ENCODE measurements at places on chromosomes 13 and 19.
A peak's percentile ranks its signal among the peaks of the same experiment; 100 is the strongest.

DNA sequence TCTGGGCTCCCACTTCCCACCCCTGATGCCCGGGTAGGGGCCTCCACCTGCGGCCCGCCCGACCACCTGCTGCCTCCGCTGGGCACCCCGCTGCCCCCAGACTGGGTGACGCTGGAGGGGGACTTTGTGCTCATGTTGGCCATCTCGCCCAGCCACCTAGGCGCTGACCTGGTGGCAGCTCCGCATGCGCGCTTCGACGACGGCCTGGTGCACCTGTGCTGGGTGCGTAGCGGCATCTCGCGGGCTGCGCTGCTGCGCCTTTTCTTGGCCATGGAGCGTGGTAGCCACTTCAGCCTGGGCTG, 7.9 kb downstream of the DBP start:
- no peak for DNase-seq

GRCh38 chr13:37488726-37489125, 109.8 kb downstream of the POSTN start:
- no peak for DNase-seq

DNA sequence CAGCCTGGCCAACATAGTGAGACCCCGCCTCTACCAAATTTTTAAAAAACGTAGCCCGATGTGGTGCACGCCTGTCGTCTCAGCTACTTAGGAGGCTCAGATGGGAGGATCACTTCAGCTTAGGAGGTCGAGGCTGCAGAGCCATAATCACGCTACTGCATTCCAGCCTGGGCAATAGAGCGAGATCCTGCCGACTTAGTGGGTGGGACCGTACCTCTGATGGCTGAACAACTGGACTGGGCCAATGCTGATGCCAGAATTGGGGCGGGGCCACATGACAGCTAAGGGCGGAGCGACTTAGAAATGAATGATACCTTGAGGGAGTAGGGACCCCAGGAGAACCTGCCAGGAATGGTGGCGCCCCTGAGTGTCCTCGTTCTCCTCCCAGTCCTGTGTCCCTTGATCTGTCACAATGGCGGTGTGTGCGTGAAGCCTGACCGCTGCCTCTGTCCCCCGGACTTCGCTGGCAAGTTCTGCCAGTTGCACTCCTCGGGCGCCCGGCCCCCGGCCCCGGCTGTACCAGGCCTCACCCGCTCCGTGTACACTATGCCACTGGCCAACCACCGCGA, 3.6 kb downstream of the LTBP4 start:
- DNase-seq, result no peak

DNA sequence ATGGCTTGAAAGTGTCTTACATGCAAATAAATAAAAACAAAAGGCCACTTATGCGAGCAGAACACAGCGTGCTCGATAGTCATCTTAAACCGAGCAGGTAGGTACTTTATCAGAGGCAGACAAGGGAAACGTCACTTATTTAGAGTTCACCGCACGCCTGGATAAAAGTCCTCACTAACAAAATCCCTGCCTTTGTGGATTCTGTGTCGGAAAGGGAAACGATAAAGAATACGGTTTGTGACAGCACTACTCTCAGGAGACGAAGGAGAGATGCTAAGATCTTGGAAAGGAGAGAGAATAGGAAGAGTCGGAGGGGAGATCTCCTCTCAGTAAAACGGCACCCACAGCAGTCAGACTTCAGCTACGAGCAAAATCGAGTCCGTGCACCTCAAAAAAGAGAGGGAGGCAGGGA, 581 bp downstream of the RCBTB1 start:
- no peak for DNase-seq

GRCh38 chr13:99985886-99986527, 4.4 kb downstream of the ZIC2 start:
- DNase-seq, result no peak

DNA sequence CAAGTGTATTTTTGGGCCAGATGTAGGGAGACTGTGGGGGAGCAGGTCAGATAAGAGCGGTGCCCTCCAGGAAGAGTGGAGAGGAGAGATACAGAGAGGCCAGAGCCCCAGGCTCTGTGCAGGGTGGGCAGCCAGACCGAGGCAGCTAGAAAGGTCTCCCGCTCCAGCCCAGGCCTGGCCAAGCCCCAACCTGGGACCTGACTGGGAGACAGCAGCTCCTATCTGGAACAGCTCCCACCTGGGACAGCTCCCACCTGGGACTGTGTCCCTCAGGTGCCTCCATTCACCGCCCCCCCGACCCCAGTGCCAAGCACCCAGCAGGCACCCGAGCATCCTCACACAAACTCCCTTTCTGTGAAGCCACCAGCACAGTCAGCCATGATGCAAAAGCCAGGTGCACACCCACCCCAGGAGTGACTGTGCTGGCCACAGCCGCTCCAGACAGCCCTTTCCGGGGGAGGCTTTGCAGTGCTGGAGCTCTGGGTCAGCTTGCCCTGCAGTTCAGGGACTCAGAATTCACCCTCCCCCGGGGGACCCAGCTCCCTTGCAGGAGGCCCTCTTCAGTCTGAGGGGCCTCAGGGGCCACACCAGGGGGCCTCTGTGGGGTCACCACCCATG, 2.1 kb upstream of the GRTP1 start:
- no peak for DNase-seq

- DNase-seq, result no peak
These were observed 139.1 kb upstream of the TRPC4 start for GRCh38 chr13:38008636-38009035.

- no peak for DNase-seq
These were observed 3.7 kb upstream of the AKAP8L start for GRCh38 chr19:15422296-15423075.

DNA sequence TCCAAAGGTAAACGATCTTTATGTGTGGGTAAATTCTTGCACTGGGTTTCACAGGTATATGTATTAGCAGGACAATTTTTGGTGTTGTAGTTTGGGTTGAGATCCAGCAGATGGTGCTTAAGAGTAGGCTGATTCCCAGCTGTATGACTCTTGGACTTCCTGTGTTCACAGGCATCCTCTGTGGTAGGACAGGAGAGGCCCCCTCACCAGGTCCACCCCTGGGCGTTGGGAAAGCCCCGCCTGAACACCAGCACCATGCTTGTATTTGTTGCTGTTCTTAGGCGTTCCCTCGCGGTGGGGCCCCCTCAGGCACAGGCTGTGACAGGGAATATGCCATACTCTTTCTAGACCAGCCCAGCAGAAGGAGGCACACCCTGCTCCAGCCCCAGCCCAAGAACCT, 49.5 kb upstream of the PCDH17 start:
- DNase-seq, result no peak

DNA sequence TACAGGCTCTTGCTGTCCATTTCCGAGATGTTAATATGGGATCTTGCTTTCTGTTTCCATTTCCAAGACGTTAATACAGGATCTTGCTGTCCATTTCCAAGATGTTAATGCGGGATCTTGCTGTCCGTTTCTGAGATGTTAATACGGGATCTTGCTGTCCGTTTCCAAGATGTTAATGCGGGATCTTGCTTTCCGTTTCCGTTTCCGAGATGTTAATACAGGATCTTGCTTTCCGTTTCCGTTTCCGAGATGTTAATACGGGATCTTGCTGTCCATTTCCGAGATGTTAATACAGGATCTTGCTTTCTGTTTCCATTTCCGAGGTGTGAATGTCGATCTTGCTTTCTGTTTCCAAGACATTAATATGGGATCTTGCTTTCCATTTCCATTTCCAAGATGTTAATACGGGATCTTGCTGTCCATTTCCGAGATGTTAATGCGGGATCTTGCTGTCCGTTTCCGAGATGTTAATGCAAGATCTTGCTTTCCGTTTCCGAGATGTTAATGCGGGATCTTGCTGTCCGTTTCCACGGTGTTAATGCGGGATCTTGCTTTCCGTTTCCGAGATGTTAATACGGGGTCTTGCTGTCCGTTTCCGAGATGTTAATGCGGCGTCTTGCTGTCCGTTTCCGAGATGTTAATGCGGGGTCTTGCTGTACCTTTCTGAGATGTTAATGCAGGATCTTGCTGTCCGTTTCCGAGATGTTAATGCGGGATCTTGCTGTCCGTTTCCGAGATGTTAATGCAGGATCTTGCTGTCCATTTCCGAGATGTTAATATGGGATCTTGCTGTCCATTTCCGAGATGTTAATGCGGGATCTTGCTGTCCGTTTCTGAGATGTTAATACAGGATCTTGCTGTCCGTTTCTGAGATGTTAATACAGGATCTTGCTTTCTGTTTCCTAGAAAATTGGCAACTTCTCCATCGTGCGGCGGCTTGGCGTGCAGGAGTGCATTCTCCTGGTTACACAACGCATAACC, 38.3 kb downstream of the PEX11G start:
- no peak for DNase-seq

DNA sequence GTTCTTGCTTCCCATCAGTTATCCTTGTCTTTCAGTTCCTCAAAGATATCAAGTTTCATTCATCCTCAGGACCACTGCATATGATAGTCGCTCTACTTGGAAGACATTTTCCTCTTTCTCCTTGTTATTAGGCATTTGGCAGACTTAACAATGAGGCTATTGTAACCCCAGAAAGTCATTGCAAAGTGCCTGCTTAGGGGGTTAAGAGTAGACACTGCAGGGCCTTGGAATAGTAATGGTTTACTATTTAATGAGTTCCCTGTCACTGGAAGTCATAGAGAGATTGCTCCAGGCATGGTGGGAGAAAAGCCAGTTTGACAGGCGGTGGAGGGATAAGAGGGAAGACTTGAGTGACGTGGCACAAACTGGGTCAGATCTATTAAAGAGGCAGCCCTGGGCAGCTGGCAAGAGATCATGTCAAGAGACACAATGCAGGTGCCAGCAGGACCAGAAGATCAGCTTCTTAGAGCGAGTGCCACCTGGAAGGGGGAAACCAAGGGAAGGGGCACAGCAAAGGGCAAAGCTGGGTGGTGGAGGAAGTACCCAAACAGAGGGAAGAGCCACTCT, 16.8 kb upstream of the CPB2 start:
- DNase-seq, result no peak

- no peak for DNase-seq
These were observed 112.6 kb downstream of the KCTD12 start for GRCh38 chr13:76773448-76774094.

DNA sequence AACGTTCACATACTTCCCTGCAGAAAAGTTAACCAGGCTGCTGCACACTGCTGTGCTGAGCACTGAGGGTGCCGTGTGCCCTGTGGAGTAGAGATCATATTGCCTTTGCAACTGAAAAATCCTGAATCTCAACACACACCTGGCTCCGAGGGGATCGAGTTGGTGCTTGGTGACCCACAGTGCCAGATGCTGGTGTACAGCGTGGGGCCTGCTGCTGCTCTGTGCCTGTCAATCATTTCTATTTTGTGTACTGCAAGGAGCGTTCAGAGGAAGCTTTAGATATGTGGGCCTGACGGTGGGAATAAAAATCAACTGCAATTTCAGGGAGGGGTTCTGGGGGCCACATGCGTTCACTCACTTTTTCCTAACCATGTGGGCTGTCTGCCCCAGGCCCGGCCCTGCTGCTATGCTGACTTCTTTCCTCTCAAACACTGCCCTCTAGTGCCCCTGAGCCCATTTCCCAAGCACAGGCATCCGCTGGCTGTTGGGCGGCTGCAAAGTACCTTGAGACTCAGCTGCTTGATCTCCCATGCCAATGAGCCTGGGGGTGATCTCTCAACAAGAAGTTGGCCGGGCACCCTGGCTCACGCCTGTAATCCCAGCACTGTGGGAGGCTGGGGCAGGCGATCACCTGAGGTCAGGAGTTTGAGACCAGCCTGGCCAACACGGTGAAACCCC, 9.7 kb upstream of the LENG8 start:
- DNase-seq, result peak; percentile 35

DNA sequence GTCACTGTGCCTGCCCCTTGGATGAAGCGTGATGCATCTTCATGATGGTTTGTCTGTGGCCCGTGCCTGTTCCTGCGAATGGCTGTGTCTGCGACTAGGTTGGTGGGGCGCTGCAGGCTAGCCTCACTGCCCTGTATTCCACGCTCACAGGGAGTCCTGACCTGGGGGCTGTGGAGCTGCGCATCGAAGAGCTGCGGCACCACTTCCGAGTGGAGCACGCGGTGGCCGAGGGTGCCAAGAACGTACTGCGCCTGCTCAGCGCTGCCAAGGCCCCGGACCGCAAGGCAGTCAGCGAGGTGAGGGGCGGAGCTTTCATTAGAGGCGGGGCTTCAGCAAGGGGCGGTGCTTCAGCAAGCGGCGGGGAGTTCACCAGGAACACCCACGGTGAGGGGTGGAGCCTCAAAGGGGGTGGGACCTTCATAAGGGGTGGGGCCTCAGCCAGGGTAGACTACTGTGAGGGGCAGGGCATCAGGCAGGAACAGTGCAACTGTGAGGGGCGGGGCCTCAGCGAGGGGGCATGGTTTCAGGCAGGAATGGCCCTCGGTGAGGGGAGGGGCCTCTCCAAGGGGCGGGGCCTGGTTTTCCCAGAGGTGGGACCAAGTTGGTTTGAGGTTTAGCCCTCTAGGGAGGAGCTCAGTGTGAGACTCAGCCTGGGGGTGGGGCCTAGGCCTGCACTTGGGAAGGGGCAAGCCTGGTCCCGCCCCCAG, 17.2 kb downstream of the PKN1 start:
- DNase-seq, result peak; percentile 67

- no peak for DNase-seq
These were observed 54.0 kb upstream of the TNFRSF19 start for GRCh38 chr13:23516190-23516589.

DNA sequence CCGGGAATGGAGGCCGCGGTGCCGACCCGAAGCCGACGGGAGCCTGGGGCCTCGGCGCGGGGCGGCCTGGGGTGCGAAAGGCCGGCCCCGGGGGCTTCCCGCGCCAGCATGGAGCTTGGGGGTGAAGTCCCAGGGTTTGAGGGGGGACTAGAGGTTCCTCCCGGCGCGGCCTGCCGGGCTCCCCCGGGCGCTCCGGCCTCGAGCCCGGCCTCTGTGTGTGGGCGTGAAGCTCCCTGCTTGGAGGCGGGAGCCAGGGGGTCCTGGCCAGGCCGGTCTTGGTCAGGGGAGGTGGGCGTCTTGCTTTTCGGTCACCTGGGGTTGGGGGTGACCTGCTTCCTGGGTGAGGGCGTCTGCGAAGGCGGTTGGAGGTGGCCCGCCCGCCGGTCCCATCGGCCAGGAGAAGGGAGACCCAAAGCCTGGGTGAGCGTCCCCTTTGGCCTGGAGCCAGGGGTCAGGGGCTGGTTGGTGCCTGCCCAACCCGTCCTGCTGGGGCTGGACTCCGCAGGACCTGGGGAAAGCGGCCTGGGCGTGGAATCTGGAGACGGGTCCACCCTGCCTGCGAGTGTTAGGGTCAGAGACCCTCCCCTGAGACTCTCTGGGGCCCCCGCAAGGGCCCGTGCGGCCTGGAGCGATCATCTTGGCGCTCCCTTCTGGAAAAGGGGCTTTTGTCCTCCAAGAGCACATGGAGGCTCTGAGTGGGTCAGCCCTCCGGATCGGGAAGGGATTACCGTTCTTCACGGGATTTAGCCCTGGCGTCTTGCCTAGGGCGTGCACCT, 535 bp downstream of the BSG start:
- DNase-seq, result no peak

- no peak for DNase-seq
These were observed 67.6 kb downstream of the PIBF1 start for GRCh38 chr13:72849571-72849970.

DNA sequence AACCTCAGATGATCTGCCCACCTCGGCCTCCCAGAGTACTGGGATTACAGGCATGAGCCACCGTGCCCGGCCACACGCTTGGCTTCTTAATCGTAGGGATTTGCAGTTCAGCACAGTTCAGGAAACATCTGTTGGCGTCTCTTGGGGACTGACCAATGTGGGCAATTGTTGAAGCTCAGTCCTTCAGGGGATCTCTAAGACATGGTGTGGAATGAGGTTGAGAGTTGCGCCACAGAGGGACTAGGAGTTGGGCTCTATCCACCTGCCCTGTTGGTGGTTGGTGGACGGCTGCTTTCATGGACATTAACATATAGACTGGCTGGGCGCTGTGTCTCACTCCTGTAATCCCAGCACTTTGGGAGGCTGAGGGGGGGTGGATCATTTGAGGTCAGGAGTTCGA, 37.3 kb upstream of the SIN3B start:
- no peak for DNase-seq

- DNase-seq, result no peak
These were observed 221.8 kb upstream of the UBL3 start for GRCh38 chr13:30071969-30072817.

All from stimulated activated CD4-positive, alpha-beta T cell treated with anti-CD3 and anti-CD28 coated beads, Interleukin-4, amount 100 ng/mL, for 1 hour (primary cell).